GM23338 (cell line): ENCODE measurements at places on chromosomes 13 and 19. TPM values are rescaled to one million over a fixed set of nuclear protein-coding genes. Genes with fewer than 3 reads are reported as not detected.

DNA sequence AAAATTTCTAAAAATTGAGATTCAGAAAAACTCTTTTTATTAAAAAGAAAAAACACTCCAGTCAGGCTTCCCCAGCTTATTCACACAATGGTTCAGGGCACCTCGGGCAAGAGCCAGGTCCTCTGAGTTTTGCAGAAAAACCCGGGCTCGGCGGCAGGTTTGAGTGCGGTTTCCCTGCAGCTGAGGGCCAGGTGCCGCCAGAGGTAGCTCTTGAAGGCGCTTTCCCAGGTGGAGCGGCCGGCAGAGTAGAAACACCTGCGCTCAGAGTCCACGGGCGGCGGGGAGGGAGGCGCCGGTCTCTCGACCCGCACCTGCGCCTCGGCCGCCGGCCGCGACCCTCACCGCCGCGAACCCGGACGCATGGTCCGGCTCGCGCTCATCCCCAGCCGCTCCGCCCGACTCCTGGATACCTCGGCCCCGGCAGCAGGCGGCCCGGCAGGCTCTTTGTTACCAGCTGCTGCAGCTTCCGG is 444 bp downstream of the PROSER1 start:
- DNase-seq: no peak

DNA sequence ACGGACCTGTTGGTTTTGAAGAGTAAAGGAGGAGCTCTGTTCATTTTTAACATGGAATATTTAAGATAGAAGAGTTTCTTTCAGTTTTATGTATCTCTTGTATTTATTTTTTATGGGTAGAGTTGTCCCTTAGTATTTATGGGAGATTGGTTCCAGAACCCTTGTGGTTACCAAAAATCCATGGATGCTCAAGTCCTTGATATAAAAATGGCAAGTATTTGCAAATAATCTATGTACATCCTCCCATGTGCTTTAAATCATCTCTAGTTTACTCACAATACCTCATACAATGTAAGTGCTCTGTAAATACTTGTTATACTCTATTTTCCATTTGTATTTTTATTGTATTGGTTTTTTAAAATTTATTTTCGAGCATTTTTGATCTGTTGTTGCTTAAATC is 63.1 kb downstream of the TM9SF2 start:
- DNase-seq: no peak

DNA sequence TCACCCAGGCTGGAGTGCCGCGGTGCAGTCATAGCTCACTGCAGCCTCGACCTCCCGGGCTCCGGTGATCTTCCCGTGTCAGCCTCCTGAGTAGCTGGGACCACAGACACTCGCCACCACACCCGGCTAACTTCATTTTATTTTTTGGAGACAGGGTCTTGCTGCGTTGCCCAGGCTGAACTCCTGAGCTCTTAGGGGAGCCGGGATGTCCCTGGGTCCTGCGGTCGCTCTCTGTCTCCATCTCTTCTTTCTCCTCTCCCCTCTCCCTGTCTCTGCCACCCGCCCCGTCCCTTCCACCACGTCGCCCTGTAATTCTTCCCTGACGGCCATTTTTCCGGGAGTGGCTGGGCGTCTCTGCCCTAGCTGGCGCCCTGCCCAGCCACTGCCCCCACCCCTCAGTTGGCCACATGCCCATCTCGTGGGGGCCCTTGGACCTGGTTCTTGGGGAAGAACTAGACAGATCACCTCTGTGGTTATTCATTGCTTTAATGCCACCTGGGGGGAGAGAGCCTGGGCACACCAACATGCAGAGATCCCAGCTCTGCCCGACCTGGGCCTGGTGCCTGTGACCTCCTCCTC is 18.9 kb downstream of the ARID3A start:
- no peak for DNase-seq

- no peak for DNase-seq
Observed at GRCh38 chr13:73103238-73103637, 44.4 kb downstream of the KLF5 start.

DNA sequence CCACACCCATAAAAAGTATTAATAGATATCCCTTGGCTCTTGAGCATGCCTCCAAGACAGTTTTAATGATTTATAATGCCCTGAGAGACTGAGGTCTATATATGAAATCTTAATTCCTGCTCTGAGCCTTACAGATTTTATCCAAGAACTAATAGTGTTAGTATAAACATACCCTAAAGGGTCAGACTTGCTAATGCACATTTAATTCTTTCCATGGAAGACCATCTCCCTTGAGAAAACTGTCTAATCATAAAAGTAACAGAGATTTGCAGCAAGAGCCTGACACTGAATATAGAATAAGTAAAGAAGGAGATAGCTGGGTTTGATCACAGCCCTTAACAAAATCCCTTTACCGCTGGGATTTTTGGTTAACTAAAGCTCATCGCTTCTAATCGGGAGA is 650.8 kb upstream of the KLF12 start:
- no peak for DNase-seq

GRCh38 chr13:100962585-100962984 is 288.0 kb upstream of the TMTC4 start:
- no peak for DNase-seq

DNA sequence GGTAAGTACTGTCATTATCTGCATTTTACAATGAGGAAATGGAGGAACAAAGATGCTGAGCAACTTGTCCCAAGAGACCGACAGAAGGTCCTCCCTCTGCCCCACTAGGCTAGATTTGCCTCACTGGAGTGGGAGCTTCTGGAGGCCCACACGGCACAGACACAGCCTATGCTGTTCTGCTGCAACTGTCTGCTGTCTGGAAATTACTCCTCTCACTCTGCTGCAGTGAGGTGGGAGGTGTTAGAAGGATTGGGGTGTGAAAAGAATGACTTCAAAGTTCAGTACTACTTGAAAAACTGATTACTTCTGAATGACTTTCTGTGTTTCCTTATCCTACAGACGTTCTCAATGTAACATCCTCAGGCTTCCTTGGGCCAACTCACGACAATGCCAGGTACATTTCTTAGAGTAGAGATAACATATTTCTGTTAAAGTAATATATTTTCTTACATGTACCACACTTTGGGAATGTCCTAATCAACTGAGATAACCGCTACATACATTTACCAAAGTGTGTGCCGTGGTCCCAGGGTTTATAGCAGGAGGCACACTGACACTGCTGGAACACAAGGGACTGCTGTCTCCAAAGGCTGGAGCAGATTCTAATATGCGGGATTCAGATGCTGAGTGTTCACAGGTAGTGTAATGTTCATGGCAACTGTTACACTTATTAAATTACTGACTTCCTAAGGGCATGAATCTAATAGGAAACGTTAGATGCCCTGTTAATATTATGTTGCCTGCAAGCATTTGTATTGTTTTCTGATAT is 53.5 kb upstream of the WASF3 start:
- no peak for DNase-seq

- peak; percentile 21 for DNase-seq
Observed at GRCh38 chr13:73702419-73703071, 431.7 kb downstream of the KLF12 start.

DNA sequence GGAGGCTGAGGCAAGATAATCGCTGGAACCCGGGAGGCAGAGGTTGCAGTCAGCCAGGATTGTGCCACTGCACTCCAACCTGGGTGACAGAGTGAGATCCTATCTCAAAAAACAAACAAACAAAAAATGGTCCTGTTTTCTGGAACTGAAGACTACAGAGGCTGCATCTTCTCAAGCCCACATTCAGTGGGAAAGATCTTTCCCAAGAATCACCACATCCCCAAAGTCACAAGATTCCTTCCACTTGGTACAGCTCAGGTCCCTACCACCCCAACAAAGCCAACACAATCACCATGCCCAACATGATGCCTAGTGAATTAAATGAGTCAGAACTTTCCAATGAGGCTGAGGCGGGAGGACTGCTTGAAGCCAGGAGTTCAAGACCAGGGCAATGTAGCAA is 15.3 kb downstream of the CATSPERG start:
- DNase-seq: no peak

- peak; percentile 50 for DNase-seq
Observed at GRCh38 chr19:41928221-41928683, at the start of gene ERFL. Gene ERFL (minus strand): TSS chr19:41928449. CDS start chr19:41912919, 15,530 bp downstream.

GRCh38 chr13:91020461-91021034 is 326.9 kb upstream of the MIR17HG start:
- DNase-seq: no peak

GRCh38 chr13:38656699-38657098 is 30.2 kb upstream of the FREM2 start:
- no peak for DNase-seq

- no peak for DNase-seq
Observed at GRCh38 chr13:38395497-38395788, 45.8 kb downstream of the UFM1 start.

DNA sequence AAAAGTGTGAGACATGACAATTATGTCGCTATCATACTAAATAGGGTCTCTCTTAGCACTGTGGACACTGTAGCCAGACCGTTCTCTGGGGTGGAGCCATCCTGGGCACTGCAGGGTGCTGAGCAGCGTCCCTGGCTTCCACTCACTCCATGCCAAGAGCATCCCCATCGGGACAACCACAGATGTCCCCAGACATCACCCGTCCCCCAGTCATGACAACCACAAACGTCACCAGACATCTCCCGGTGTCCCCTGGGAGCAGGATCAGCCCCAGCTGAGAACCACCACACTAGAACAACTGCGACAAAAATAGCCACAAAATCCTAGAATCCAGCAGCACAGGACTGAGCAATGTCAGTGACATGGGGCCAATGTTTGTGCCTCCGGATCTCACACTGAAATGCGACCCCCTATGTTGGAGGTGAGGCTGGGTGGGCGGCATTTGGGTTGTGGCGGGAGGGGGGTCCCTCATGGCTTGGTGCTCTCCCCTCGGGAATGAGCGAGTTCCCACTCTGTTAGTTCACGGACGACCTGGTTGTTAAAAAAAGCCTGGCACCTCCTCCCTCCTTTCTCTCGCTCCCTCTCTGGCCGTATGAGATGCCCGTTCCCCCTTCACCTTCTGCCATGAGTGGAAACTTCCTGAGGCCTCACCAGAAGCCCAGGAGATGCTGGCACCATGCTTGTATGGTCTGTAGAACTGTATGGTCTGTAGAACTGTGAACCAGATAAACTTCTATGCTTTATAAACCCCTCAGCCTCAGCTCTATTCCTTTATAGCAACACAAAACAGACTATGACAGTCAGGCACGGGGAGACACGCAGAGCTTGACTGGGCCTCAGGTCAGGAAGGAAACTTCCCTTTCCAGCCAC is 93.9 kb downstream of the GADD45B start:
- DNase-seq: no peak

DNA sequence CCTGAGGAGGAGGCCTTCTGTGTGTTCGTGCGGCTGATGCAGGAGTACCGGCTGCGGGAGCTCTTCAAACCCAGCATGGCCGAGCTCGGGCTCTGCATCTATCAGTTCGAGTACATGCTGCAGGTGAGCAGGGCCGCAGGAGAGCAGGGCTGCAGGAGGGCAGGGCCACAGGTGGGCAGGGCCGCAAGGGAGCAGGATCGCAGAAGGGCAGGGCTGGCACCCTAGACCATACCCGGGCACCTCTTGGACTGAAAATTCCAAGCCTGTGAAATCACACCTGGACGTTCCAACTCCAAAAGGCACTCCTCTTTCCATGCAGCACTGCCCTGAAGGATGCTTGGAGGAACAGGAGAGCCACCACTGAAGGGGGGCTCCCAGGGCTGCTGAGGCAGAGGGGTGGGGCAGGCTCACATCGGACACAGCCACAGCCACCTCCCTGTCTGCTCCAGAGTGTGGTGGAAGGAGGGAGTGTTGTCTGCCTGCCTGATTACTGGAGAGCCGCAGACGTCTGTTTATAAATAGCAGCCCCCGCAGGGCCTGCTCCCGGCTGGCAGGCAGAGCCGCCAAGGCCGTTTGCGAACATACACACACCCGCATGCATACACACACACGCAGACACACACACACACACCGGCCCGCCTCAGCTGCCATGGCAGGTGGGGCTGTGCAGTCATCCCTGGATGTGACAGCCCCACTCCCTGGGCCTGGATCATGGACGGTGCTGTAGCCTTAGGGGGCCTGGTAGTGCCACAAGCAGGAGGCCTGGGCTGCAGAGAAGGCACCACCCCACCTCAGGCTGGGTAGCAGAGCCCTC is 20.2 kb downstream of the EVI5L start:
- no peak for DNase-seq

GRCh38 chr13:99281811-99282263 is 23.7 kb upstream of the GPR18 start:
- DNase-seq: no peak

DNA sequence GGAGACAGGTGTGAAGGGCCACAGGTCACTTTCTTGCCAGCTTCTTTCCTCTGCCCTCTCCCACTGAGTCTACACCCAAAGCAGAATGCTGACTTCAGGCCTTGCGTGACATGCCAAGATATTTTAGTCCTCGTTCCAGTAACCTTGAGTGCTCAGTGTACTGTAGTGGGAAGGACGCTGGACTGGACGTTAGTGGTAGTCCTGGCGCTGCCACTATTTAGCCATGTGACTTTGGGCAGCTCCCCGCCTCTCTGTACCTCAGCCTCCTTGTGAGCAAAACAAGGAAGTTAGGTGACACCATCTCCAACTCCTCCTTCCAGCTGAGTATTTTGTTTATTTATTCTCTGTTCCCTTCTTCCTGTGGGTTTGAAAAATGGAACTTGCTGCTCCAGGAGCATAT is 86.1 kb downstream of the FRY start:
- DNase-seq: no peak

DNA sequence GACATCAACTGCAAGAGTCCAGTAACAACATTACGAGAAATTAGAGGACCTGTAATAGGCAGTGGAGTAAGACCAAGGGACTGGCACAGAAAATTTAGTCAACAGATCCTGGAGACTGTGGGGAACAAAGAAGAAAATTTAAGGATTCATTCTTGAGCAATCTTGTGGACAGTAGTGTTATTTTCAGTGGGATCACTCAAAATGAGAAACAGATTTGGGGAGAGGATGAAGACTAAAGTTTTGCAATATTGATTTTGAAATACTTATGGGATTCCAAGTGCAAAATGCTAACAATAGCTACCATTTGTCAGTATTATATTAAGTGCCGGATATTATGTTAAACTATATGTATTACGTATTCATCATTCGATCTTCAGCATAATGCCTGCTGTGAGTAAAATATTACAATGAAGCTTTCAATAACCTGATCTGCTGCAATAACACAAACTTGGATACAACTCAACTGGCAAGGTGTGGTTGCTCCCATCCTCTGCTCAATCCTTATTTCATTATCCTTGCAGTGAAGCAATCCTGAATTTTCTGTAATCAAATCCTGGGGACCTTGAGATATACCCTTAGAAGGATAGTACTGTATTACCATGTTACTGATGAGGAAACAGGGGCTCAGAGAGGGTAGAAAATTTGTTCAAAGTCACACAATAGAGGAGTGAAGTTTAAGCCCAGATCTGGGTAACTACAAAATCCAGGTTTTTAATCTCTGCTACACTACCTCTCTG is 84.2 kb downstream of the SACS start:
- DNase-seq: no peak

Gene THSD8
- 0.38 TPM in 1 of 2 replicates, not detected in the other for total RNA-seq

Gene TMPRSS9
- 0.16 and 0.28 TPM in 2 replicates for total RNA-seq

Gene ZNF575
- 0.10 TPM in 1 of 2 replicates, not detected in the other for total RNA-seq

Gene FPR3
- total RNA-seq: not detected in 2 replicates

Gene GPR12
- not detected in 2 replicates for total RNA-seq

Gene CHAF1A
- 84.1 and 113 TPM in 2 replicates for total RNA-seq
